ENCODE measurements at places on chromosomes 3 and 15.

GRCh38 chr3:177111541-177111949 lies 85.7 kb downstream of the TBL1XR1 start:
- no peak for DNase-seq

DNA sequence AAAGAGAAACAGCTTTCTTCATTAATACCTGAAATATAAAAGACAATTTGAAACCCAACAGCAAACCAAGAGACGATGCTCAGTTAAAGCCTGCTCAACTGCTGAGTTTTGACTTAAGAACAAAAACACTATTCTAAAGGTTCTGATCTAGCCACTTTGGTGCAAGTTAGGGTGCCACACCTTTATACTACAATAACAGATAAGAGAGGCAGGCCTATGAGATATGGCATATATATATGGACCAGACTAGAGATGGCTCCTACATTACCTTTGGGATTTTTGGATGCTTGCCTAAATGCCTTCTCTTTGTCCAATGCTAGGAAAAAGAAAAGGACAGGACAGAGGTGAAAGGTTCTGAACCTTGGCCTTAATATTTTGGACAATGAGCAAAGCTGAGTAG lies 68.6 kb downstream of the INO80 start:
- no peak for DNase-seq

DNA sequence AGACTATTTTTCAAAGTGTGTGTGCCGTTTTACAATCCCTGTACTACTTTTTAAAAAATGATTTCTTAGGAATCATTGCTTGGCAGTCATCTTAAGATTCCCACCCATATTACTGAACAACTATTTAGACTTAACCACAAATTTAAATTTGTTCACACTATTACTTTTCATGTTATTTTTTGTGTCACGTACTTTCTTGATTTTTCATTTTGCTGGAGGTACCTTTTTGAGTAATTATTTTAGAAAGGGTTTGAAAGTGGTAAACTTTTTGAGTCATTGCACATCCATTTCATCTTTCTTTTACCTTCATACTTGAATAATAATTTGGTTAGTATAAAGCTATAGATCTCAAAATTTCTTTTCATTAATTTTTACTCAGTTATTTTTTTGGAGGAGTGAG lies 16.9 kb downstream of the CMTM8 start:
- DNase-seq: no peak

DNA sequence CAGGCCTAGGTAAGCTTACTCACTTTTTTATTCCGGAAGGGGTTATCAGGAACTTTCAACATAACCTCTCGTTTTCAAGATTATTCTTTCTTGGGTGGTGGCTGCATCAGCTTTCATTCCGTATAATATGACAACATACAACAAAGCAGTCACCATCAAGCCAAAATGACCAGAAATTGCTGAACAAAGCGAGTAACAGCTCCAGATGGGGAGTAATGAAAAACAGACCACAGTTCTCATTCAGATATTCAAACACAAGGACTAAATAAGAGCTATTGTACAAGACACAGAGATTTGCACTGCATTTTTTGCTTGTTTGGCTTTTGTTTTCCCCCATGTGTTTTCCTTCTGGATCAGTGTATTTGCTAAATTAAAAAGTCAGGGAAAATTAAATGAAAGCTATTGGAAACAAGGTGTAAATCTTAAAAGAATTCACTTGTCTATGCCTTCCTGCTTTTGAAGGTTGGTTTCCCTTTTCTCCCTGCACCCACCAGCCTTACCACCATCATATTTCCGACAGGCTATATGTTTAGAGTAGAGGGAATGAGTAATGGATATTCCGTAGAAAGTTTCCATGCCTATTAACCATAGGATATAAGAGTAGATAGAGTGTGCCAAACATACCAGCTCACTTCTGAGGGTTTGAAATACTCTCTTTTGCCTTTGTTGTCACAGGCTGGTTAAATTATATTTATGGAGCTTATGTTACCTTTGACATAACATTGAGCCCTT lies 213.6 kb downstream of the RBMS3 start:
- no peak for DNase-seq

- no peak for DNase-seq
Measured at GRCh38 chr3:128351546-128351945, 115.1 kb downstream of the DNAJB8 start.

- DNase-seq: peak; percentile 91
Measured at GRCh38 chr3:124878561-124879336, 8.4 kb downstream of the ITGB5 start.

- DNase-seq: no peak
Measured at GRCh38 chr15:38514601-38515000, 50.0 kb downstream of the RASGRP1 start.

DNA sequence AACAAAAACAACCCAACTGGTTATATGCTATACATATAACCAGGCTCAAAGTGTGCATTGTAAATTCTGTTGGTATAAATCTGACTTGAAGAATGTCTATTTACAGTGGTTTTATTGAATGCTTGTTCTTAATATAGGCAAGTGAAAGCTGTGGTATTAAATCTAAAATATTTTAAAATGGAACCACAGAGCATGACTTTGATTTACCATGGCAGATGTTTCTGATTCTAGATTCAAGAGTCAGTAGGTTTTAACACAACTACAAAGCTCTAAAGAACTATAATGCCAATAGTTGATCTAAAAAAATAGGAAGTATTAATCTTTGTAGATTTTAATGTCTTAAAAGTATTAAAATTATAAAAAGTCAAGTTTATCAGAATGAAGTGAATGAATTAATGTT lies 141.9 kb upstream of the PLSCR5 start:
- no peak for DNase-seq

DNA sequence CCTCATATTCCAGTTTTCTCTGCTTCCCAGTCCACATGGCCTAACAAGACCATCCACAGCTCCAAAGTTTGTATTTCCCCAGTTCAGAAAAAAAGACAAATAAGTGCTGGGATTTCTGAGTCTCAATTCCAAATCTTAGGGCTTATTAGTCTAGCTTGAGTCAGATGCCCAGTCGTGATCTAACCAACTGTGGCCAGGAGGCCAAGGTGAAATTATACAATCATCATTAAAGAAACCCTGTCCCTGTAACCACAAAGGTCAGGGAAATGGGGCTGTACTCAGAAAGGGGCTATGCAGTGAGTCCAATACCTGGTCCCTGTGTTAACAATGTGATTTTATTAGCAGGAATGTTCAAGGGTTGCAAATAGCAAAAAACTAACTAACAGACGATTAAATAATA lies 40.5 kb upstream of the MITF start:
- DNase-seq: no peak

DNA sequence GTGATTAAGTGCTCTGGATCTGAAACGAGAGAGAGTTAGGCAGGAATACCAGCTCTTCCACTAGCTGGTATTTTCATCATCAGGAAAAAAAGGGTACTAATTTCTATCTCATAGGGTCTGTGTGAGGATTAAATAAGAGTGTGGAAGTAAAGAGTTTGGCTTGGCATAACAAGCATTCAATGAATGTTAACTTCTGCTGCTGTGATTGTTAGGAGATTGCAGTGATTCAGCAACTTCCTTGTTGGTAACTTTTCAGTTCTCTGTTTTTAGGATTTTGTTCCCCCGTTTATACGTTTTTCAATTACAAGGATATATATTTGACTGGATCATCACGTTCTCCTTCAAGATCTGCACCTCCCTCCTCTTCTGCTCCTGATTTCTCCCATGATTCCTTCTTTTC lies 65.9 kb upstream of the MYO5C start:
- no peak for DNase-seq

DNA sequence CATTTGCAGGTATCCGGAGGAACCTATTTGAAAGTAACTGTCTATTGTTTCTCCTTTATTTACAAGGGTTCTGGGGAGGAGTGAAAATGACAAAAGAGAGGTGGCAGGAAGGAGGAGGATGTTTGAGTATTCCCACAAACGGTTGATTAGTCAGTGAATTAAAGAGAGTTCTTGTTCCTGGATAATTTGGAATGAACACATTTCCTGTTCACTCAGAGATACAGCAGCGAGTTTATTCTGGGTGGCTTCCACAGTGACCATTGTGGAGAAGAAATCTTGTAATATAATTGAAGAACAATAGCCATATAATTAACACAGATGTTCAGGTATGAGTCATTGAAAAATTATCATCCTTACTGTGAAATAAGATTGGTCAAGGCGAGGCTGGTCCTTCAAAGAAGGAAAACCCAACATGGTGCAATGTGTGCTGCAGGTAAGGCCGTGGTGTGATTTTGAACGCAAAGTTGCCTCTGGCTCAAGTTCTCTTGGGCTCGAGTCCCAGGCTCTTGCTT lies 77.3 kb downstream of the NFKBIZ start:
- peak; percentile 47 for DNase-seq

GRCh38 chr3:135239615-135239884 lies 444.5 kb downstream of the EPHB1 start:
- no peak for DNase-seq

- no peak for DNase-seq
Measured at GRCh38 chr15:39710681-39711080, 72.0 kb downstream of the FSIP1 start.

DNA sequence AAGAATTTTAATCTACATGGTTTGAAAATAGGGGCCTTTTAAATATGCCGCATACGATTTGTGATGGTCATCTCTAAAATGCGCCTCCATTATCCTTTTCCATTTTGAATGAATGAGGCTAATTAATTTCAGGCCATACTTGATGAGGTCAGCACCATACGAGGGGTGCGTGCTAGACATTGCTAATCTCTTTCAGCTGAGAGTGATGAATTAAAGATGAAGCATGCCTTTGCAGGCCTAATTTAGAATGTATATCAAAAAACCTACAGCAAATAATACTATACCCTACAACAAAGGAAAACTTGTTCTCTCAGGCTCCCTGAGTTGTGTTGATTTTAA lies 18.6 kb upstream of the NR2F2 start:
- DNase-seq: no peak

DNA sequence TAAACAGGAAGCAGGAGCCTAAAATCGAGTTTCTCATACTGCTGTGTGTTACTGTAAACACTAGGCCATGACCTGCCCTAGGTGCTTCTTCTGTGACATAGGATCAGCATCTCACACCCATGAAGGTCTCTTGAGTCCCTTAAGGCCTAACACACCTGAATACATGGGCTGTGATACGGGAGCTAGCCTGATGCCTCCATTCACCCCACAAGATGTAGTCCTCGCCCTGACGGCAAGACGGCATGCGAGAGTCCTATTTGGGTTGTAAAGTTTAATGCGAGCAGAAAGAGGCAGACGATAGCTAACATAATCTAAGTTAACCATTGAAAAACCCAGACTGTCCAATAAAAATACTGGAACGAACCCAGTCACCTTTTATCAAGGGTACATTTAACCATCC lies 241.1 kb upstream of the ICE2 start:
- DNase-seq: no peak
